CD4-positive, alpha-beta T cell treated with Interleukin-17A for 1 hour (primary cell): ENCODE measurements at places on chromosomes 5 and 9.

GRCh38 chr5:35319333-35320002, 89.2 kb upstream of the PRLR start:
- DNase-seq = peak; percentile 29

- DNase-seq = no peak
Measured at GRCh38 chr9:109488791-109489492, 9.2 kb downstream of the PTPN3 start.

DNA sequence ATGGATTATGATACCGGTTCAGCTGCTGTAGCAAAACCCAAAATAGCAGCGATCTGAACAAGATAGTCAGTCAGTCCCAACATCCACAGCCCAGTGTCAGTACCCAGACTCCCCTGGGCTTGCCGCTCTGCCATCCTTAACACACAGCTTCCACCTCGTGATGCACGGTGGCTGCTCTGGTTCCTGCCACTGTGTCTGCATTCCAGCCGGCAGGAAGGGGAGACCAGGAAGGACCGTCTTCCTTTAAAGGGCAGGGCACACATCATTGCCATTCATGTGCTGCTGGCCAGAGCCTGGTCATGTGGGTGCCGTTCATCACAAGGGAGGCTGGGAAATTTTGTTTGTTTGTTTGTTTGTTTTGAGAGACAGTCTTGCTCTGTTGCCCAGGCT, 131.0 kb upstream of the IER5L start:
- DNase-seq = no peak

DNA sequence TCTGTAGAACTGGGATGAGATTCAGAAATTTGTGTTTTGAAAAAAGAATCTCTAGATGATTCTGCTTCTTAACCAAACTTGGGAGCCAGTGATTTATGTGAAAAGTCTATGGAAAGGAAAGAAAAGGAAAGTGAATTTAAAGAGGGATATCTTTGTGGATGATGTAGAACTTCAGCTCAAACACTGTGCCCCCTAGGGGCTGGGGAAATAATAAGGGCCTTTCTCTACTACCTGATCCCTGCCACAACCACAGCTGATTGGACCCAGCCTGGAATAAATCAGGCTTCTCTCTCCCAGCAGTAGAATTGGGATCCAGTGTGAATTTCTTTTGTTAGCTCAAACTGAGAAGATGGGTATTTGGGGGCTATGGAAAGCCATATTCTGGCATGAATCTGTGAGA, 155.0 kb downstream of the PRELID2 start:
- DNase-seq = no peak

GRCh38 chr5:98891591-98891990, 37.2 kb downstream of the CHD1 start:
- no peak for DNase-seq

DNA sequence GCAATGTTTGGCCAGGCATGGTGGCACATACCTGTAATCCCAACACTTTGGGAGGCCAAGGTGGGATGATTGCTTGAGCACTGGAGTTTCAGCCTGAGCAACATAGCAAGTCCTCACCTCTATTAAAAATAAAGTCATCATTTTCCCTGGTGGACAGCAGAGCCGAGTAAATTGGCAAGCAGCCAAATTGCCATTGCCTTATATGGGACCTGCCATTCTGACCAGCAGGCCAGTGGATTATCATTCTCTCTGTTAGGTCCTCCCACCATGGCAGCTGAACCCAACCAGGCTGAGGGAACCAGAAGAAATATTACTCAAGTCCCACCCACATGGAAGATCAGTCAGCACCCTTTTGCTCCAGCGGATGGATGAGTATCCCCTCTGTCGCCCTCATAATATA, 1829.9 kb downstream of the EFNA5 start:
- DNase-seq = no peak

DNA sequence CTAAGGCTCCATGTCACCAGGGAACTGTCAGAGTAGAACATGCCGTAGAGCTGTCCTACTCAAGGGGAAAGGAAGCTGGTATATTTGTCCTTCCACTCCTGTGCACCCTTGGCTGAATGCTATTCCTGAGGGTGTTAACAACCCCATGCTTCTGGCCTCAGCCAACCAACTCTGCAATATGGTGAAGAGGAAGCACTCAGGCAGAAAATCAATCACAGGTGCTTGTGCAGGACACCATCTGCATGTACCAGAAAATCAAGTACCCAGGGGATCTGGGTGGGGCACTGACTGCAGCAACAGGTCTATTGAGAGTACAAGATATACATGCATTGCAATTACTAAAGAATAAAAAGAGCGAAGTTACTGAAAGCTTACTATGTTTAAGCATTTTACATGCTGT, 51.4 kb upstream of the NEK6 start:
- no peak for DNase-seq
